GM23338 (cell line): ENCODE measurements at places on chromosomes 16 and 17. TPM values are rescaled to one million over a fixed set of nuclear protein-coding genes. Genes with fewer than 3 reads are reported as not detected.
A peak's percentile ranks its signal among the peaks of the same experiment; 100 is the strongest.

Gene NTHL1
- 84.6 and 97.1 TPM in 2 replicates for total RNA-seq

Gene TMEM235
- total RNA-seq = not detected in 2 replicates

Gene SMURF2
- 29.6 and 38.1 TPM in 2 replicates for total RNA-seq

- peaks cover 33% of the 10 kb centered on the region for H3K27me3 ChIP-seq
- no peak overlapping the region for H3K4me3 ChIP-seq
- no peak overlapping the region for H3K27ac ChIP-seq
- no peaks in the 10 kb centered on the region for H3K36me3 ChIP-seq
- DNase-seq = no peak
- H3K4me1 ChIP-seq = peaks cover 7% of the 10 kb centered on the region; the same call in 1 of the 2 replicates
Observed at GRCh38 chr17:21455761-21456160, 79.6 kb downstream of the KCNJ12 start.

GRCh38 chr16:12393239-12393638 lies 410.4 kb downstream of the CPPED1 start:
- H3K27ac ChIP-seq = no peak overlapping the region
- DNase-seq = no peak
- no peak overlapping the region for H3K4me3 ChIP-seq
- H3K4me1 ChIP-seq = no peaks in the 10 kb centered on the region

- peaks cover 5% of the 10 kb centered on the region; the same call in 1 of the 2 replicates for H3K4me1 ChIP-seq
- H3K27ac ChIP-seq = peak overlapping the region; percentile 95
Observed at GRCh38 chr17:42833767-42834422, 698 bp downstream of the PSME3 start.

DNA sequence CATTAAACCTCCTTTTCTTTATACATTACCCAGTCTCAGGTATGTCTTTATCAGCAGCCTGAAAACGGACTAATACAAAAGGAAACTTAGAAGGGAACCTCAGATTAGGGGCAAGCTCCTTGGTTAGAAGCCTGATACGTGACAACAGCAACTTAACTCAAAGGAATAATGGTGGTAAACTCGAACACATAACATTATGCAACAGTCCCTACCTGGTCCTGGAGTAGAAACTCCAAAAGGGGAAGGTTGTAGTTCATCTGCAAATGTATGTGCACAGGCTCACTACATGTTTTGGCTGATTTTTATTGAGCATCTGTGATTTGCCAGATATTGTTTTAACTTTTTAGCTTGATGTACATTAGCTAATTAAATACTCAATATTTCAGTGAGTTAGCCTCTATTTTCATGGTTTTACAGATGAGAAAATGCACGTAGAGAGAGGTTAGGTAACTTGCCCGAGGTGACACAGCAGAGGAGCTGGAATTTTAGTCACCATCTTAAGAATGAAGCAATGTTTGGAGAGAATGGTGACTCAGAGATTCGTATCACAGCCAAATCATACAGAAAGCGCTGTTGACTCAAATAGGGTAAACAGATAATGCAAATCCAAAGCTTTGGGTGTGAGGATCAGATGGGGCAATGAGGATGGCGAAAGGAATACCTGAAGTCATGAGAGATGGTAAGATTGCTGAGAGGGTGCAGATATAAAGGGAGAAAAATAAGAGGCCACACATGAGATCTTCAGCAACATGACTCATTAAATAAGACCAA lies 194.9 kb upstream of the RBFOX1 start:
- H3K4me3 ChIP-seq = no peak overlapping the region
- no peak for DNase-seq
- H3K27me3 ChIP-seq = no peaks in the 10 kb centered on the region
- H3K4me1 ChIP-seq = no peaks in the 10 kb centered on the region
- H3K36me3 ChIP-seq = peaks cover 10% of the 10 kb centered on the region; the same call in 1 of the 2 replicates

DNA sequence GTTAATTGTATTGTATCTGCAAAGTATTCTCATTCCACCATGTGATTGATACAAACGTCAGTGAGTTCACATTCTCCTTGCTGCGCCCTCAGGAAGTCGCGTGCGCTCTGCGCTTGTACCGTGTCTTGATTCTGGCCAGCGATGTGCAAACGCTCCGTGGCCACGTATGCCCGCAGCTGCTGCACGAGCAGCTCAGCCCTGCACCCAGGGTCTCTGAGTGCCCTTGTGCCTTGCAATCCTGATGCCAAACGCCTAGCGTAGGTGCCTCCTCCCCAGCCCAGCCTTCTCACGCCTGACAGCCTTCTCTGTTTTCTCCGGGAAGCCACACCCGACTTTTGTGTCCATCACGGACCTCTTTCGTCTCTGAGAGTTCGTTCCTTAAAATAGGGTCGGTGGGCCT lies 9.4 kb downstream of the ZNF469 start:
- H3K27me3 ChIP-seq = no peaks in the 10 kb centered on the region
- no peaks in the 10 kb centered on the region for H3K36me3 ChIP-seq
- no peak overlapping the region for H3K4me3 ChIP-seq
- no peak overlapping the region for H3K27ac ChIP-seq
- no peak for DNase-seq

- no peaks in the 10 kb centered on the region for H3K4me1 ChIP-seq
- DNase-seq = no peak
- no peaks in the 10 kb centered on the region; the same call in 1 of the 2 replicates for H3K36me3 ChIP-seq
- H3K27me3 ChIP-seq = no peaks in the 10 kb centered on the region
- H3K4me3 ChIP-seq = no peak overlapping the region
Observed at GRCh38 chr16:1794221-1794871, 841 bp upstream of the IGFALS start.

GRCh38 chr17:1107777-1108477 lies 71.9 kb downstream of the ABR start:
- H3K4me1 ChIP-seq = peaks cover 24% of the 10 kb centered on the region
- peak overlapping the region; percentile 87 for H3K4me3 ChIP-seq
- no peak for DNase-seq
- no peaks in the 10 kb centered on the region for H3K36me3 ChIP-seq

- H3K4me1 ChIP-seq = peaks cover 9% of the 10 kb centered on the region
- H3K27ac ChIP-seq = no peak overlapping the region
- H3K4me3 ChIP-seq = no peak overlapping the region
- no peaks in the 10 kb centered on the region for H3K36me3 ChIP-seq
Observed at GRCh38 chr17:17443173-17443572, 33.6 kb upstream of the MED9 start.

DNA sequence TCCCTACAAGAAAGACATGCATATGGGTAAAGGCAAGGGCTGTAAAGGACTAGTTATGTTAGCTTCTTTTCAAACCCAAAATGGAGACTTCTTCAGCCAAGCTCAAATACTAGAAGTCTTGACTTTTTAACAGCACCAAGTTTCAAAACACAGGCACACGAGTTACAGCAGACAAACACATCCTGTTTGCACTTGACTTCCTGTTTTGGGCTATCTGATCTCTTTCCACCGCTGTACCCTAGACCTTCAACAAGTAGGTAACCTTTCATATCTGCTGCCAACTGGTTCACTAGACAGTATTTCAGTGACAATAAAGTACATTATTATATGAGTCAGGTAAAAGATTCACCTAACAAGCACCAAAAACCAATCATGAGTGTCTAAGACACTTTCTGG lies 12.3 kb downstream of the RFFL start:
- H3K4me3 ChIP-seq = no peak overlapping the region
- DNase-seq = no peak
- H3K27me3 ChIP-seq = no peaks in the 10 kb centered on the region
- peaks cover 6% of the 10 kb centered on the region for H3K4me1 ChIP-seq
- H3K27ac ChIP-seq = no peak overlapping the region

DNA sequence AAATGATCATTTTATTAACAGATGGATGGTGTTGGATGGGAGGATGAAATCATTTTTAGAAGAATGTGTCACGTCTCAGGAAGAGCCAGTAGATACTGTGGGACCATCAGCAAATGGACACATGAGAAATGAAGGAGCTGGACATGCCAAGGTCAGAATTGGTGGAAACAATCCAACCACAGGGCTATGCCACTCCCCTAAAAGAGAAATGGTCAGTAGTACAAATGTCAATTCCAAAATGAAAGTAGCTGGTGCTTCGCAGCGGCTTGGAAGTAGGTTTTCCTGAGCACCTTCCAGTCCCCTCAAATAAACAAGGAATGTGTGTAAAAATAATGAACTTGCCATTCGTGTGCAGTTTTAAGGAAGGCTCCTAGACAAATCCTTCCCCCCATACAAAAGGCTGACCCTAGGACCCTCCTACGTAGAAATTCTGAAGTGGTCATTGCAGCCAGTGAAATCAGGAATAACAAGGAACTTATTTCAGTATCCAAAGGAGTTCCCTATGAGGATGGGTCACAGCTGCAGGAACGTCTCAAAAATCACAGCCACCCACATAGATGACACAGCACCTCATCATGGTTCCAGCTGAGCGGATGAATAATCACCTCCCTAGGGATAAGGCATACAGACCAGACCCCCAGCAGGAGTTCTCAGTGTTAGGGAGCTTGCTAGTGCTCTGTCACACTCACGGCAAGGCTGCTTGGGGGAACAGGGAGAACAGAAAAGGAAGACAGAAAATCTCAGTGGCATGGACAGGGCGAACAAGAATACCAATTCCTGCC lies 239.2 kb downstream of the HS3ST3A1 start:
- no peak overlapping the region for H3K4me3 ChIP-seq
- no peaks in the 10 kb centered on the region for H3K4me1 ChIP-seq
- no peak for DNase-seq

DNA sequence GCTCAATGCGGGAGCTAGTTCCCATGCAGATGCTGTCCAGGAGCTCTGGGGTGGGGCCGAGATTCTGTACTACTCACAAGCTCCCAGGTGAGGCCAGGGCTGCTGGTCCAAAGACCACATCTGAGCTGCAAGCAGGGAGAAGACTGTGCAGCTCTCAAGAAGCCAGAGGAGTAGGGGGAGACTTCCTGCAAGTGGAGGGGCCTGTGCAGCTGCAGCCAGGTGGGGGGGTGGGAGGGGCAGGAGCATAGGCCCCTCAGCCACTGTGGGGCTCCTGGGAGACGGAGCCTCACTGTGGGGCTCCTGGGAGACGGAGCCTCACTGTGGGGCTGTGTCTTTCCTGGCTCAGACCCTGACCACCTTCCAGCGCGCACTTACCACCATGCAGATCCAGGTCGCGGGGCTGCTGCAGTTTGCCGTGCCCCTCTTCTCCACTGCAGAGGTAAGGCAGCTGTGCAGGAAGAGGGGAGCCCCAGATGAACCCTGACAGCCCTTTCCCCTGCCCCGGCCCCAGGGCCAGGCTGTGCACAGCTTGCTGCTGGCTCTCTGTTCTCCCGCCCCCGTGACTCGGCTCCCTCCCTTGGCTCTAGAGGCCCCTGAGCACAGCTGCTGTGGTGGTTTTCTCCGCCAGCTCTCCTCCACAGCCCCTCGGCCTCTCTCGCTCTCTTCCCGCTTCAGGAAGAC lies 24.3 kb upstream of the DNAI2 start:
- no peaks in the 10 kb centered on the region for H3K27me3 ChIP-seq
- peaks cover 5% of the 10 kb centered on the region for H3K4me1 ChIP-seq
- no peak for DNase-seq
- no peak overlapping the region for H3K4me3 ChIP-seq
